Epithelial cell of proximal tubule (primary cell): ENCODE measurements at places on chromosomes 7 and 10. TPM values are rescaled to one million over a fixed set of nuclear protein-coding genes. Genes with fewer than 3 reads are reported as not detected.

- DNase-seq = no peak
These were observed 11.5 kb downstream of the AUTS2 start for GRCh38 chr7:69609541-69610373.

DNA sequence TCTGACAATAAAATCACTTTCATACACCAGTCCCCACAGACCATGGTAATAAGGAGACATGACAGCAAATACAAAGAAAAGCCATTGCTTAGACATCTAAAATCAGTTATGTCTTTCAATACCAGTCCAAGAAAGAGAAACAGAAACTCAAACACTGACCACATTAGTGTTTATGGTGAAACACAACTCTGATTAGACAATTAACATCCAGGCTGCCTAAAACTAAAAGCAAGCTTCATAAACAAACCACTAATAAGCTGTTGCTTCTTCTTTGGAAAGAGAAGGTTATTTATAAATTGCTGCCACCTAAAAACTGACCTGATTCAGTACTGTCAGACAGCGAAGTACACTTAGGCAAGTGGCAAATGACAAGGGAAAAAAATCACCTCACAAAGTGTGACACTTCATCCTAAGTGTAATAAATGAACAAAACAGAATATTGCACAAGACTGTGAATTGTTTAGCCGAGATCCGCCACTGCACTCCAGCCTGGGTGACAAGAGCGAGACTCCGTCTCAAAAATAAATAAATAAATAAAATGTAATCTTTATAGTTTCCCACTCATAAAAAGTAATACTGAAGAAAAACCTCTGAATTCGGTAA lies 277.4 kb downstream of the PARD3 start:
- no peak for DNase-seq

DNA sequence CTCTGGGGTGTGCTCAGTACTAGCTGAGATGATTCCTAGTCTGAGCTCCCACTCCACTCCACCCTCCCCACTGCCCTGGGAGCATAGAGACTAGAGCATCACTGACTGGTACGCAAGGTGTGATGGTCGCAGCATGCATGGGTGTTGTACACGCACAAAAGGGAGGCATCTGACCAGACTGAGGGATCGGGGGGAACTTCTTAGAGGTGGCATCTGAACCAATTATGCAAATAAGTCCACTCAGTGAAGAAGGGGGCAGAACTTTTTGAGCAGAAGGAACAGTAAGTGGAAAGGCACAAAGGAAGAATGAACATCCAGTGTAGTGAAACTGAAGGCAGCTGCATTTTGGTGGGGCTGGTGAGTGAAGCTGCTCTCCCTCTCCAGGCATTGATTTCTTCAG lies 25.5 kb downstream of the PDSS1 start:
- DNase-seq = no peak

- no peak for DNase-seq
These were observed 55.4 kb downstream of the GPR26 start for GRCh38 chr10:123721441-123722049.

DNA sequence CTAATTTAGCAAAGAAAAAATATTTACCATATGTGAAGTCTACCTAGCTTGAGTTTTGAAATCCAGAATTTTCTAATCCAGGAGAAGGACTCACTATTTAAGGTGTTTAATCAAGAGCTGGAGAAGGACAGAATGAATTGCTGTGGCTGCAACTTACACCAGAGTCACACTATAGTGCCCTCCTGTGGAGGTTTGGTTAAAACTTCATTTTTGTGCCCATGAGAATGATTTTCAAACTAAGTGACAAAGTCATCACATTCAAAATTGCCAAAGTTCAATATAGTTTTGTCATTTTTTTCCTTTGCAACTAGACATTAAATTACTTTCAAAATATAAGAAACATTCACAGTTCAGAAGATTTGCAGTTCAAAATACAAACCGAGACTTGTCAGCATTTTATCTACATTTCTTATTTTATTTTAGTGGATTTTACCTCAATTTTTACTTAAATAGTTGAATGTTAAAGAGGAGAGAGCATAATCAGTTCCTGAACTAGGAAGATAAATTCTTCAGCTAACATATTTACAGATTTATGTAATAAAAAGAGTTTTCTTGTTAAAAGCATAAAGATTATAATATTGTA lies 70.7 kb downstream of the CABCOCO1 start:
- no peak for DNase-seq

DNA sequence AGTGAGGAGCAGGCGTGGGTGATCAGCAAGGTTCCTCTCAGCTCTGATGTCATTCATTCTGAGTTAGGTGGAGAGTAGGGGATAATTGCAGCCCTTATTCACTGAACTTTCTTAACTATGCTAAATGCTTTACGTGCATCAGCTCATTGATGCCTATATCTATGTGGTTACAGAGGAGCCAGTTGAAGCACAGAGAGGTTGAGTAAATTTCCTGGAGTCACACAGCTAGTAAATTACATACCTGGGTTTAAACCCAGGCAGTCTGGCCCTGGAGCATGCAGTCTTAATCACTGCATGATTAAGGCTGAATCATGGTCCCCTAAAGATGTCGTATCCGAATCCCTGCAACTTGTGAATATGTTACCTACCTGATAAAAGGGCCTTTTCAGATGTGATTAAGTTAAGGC lies 99.6 kb downstream of the GRK5 start:
- DNase-seq = no peak

DNA sequence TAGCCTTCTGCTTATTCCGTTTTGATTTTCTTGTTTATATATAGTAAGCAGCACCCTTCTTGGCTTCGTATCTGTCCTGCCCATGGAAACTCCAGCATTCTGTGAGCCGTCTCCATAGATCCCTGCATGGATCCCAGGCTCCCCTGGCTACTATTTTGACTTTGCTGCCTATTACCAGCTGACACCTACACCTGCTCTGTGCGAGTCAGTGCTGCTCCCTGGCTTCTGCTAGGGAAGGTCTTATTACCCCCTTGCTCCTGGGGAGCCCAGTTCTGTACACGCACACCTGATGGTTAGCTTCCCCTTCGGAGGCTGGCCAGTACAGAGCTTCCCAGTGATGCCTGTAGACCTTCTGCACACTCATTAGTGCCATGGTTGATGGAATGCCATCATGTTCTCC lies 35.4 kb downstream of the NACAD start:
- DNase-seq = no peak

Gene SLC39A12
- total RNA-seq = not detected in 2 replicates
